ENCODE measurements at places on chromosomes 2 and 18.

GRCh38 chr2:207767461-207768167, 2.1 kb downstream of the FZD5 start:
- DNase-seq = peak; percentile 13

- DNase-seq = no peak
These were observed 280.7 kb upstream of the ZC3H15 start for GRCh38 chr2:186205254-186205911.

GRCh38 chr18:2686349-2686968, 30.9 kb downstream of the SMCHD1 start:
- no peak for DNase-seq

- DNase-seq = peak; percentile 2
These were observed 491 bp downstream of the ALK start for GRCh38 chr2:29920631-29921559.

DNA sequence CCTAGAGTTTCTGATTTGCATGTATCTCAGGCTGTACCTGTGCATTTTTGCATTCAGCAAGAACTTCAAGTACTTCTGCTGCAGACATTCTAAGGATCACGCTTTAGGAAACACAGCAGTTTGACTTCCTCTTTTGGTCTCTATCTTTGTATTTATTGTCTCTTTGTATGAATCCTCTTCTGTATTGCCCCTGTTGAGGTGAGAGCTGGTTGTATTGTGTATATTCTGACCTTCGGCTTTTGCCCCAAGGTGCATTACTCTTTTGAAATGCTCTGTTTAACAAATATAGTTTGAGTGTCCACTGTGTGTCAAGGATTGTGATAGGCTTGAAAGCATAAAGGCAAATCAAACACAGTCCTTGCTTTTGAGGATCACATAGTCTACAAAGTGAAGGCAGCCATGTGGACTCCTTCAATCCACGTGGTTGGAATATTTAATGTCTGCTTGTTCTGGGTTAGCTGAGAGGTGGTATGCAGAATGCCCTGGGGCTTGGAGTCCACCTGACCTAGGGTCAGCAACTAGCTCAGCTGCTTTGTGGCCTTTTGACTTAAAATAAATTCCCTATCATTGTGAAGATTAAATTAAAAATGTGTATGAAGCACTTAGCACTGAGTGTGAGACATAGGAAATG, 108.1 kb downstream of the LYPD6 start:
- DNase-seq = no peak

GRCh38 chr18:60563082-60563481, 190.5 kb upstream of the MC4R start:
- no peak for DNase-seq

DNA sequence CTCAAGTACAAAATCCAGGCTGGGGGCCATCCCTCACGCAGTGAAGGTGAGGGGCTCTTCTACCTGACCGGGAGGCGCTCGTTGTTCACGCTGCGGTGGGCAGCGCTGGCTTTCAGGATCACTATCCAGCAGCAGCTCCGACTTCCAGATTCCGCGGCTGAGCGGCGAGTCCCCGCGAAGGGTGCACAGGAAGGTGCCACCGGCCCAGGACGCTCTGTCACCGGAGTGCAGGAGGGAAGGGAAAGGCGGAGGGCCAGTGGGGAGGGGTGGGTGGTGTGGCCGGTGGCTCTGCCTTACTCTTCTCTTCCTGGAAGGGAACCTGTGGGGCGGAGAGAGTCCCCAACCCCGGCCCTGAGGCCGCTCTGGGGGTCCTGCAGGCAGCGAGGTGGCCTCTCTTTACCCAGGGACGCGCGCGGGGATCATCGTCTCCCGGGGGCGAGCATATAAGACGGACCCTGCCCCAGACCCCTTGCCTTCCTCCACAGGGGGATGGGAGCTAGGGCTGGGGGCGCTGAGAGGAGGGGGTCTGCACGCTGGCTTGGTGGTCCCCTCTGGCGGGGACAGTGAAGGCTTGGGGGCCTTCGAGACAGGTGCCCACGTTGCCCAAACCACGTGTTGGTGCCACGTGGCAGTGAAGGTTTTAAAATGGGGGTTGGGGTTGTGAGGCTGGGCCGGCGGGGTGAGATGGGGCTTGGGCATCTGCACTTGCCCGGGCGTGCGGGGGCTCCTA, 26.9 kb upstream of the HS6ST1 start:
- DNase-seq = no peak

DNA sequence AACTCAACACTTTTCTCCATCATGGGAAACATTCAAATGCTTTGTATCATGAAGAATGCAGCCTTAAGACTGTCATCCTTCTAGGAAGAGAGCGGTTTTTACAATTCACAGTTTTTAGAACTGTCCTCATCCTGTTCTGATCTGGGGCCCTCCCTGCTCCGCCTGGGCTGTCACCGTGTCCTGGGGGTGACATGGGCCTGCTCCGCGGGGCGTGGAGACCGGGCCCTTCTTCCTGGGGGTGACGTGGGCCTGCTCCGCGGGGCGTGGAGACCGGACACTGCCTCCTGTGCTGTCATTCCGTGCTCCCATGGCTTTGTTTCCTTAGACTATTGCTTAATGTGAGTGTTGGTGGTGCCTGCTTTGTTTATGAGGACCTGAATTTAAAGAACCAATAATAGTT, 122.8 kb downstream of the TMEM18 start:
- no peak for DNase-seq

DNA sequence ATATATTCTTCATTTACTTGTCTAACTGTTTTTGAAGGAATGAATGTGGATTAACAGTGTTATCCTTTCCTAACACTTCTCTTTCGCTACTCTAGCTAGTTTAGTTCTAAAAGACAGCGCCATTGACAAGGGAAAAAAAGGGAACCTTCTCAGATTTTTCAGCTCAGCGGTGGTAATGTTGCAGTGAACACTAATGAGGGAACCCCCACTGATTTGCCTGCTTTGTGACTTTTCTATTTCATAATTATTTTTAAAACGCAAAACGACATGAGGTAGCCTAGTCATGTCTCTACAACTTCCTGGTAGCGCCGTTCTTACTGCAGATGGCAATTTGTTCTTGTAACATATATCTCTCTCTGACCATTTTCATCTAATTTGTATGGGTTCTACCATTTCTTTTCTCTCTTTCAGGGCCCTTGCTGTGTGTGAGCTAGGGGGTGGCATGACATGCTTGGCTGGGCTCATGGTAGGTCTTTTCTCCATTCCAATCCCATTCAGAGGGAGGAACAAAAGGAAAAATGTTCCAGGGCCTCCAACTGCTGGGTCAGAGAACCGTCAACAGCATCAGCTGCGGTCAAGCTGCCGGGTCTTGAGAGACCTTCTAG, 235.5 kb upstream of the SIX3 start:
- no peak for DNase-seq

DNA sequence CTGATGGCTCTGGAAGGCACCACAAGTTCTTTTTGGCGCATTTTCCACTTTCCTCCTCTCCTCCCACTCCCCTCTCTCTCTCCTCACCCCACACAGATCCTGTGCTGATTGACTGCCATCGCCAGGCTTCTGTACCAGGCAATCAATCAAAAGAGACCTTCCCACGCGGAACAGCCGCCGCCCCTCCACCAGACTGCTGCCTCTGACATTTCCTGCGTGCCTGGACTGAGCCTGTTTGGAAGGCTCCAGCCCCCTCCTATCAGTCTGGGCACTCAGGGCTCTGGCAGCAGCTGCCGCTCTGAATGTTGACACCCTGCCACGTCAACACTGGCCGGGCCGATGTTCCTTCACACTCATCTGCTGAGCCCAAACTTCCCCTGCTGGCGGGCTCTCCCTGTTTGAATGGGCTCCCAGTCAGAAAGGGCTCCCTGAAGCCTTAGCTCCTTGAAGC, 467.7 kb downstream of the EPHA4 start:
- no peak for DNase-seq

GRCh38 chr2:107428781-107429180, 397.9 kb upstream of the RGPD4 start:
- no peak for DNase-seq
